ENCODE measurements at places on chromosomes 2 and 18. TPM values are rescaled to one million over a fixed set of nuclear protein-coding genes. Genes with fewer than 3 reads are reported as not detected.

The NXPH2 gene
- total RNA-seq: 1.3 TPM

The C2orf78 gene
- 0.09 TPM for total RNA-seq

DNA sequence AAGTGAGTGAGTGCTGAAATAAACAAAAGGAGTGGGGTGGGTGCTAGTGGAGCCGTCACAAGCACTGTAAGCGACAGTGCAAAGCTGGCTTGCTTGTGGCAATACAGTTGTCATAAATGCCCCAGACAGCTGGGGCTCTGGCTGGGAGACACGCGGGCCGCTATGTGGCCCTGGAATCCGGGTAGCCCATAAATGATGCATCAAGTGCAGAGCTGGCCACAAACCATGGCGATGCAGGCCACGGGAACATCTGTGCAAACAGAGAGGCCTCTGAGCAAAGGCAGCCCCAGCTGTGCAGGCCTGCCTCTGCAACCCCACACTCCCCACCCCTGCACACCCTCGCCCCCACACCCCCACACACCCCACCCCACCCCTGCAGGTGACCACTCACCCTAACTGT, 349.2 kb upstream of the ID2 start:
- H3K4me1 ChIP-seq: 0 out of 2 replicates have a peak, but pooled peaks cover 6% of the 10 kb centered on the region
- no peak overlapping the region for H3K4me3 ChIP-seq
- no peaks in the 10 kb centered on the region for H3K36me3 ChIP-seq
- no peak overlapping the region for H3K27ac ChIP-seq
- no peaks in the 10 kb centered on the region for H3K27me3 ChIP-seq
- DNase-seq: no peak

The GAREM2 gene
- 14.2 TPM for total RNA-seq

DNA sequence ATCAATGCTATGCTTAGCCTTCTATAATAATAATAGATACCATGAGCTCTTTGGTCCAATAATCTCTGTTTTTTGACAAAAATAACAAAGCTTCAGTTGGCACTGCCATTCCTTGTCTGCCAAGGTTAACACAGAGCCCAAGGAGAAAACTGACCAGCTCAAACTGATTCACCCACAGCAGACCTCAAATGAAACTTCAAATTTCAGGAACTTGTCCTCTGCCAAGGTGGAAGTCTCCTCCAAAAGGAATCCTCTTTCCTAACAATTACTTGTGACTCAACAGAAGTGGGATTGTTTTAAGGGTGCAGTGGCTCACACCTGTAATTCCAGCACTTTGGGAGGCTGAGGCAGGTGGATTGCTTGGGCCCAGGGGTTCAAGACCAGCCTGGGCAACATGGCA, 12.1 kb downstream of the AAK1 start:
- H3K4me3 ChIP-seq: no peak overlapping the region
- no peaks in the 10 kb centered on the region for H3K36me3 ChIP-seq
- no peaks in the 10 kb centered on the region for H3K4me1 ChIP-seq
- H3K27ac ChIP-seq: no peak overlapping the region
- no peaks in the 10 kb centered on the region for H3K27me3 ChIP-seq
- DNase-seq: no peak

- no peak overlapping the region for H3K4me3 ChIP-seq
- no peaks in the 10 kb centered on the region for H3K27me3 ChIP-seq
- no peak for DNase-seq
- H3K27ac ChIP-seq: no peak overlapping the region
- H3K4me1 ChIP-seq: no peaks in the 10 kb centered on the region
Measured at GRCh38 chr2:54635554-54636152, 87.8 kb upstream of the EML6 start.

The RGPD4 gene
- total RNA-seq: 0.07 TPM

Data from H9 (cell line).